Suppressor macrophage (primary cell): ENCODE measurements at places on chromosomes 16 and 17.
A peak's percentile ranks its signal among the peaks of the same experiment; 100 is the strongest.

- DNase-seq, result peak; percentile 94
These were observed 26.4 kb downstream of the USP10 start for GRCh38 chr16:84726079-84726668.

GRCh38 chr16:87297918-87298631 lies 19.1 kb downstream of the C16orf95 start:
- DNase-seq, result peak; percentile 57

DNA sequence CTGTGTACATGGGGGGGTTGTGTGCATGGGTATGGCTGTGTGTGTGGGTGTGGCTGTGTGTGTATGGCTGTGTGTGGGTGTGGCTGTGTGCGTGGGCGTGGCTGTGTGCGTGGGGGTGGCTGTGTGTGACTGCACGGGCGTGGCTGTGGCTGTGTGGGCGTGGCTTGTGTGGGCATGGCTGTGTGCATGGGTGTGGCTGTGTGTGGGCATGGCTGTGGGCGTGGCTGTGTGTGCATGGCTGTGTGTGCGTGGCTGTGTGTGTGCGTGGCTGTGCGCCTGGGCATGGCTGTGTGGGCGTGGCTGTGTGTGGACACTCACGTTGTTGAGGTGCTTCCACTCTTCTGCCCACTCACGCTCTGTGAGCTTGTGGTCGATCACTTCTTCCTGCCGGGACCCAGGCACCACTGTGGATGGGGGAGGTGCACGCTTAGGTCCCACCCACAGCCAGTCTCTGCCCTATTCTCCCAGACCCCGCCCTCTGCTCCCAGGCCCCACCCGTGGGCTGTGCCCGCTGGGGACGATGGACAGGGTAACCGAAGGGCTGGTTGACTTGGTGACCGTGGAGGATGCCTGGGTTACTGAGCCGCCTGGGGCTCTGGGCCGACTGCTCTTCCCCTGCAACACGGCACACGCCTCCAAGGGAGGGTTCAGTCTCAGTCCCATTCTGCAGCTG lies 16.0 kb upstream of the PABPN1L start:
- DNase-seq, result no peak

- DNase-seq, result peak; percentile 4
These were observed 55.3 kb downstream of the CLUH start for GRCh38 chr17:2656283-2656682.

- peak; percentile 67 for DNase-seq
These were observed 572 bp downstream of the PSMB6 start for GRCh38 chr17:4796552-4796920.

GRCh38 chr17:31597646-31598398 lies 206.3 kb downstream of the RAB11FIP4 start:
- DNase-seq, result no peak

DNA sequence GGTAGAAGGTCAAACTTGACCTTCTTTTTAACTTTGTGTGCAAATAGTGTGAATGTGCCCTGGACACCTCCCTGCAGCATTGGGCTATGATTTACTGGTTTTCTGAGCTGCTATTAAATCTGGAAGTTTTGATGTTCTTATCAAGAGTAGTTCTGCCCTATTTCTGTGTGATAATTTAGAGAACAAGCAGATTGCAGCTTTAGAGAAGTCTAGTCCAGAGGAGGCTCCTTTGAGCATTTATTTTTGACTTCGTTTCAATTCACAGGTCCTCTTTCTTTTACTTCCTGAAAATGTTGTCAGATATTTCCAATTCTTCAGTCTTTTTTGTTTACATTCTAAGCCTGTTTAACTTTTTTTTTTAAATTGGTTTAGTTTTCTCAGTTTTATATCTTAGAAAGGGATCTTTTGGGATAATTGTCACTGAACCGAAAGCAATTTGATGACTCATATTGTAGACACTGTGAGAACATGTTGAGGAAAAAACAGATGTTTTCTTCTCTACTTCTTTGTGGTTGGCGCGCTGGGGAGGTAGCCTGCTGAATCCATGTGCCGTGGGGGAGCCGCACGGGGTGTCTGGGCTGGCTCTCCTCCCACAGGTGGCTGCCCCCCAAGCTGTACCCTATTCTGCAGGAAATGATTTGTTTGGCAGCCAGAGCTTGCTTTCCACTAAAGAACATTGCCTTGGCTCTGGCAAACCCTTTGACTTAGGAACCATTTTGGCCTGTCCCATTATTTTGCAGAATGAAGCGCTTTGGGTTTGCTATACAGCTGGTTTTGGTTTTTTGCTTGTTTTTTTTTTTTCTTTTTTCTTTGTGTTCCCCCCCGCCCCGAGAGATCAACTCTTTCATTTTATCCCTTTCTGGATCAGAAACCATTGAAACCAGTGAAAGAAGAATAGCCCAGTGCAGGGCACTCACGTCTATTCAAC lies 53.4 kb downstream of the MFSD11 start:
- peak; percentile 57 for DNase-seq

DNA sequence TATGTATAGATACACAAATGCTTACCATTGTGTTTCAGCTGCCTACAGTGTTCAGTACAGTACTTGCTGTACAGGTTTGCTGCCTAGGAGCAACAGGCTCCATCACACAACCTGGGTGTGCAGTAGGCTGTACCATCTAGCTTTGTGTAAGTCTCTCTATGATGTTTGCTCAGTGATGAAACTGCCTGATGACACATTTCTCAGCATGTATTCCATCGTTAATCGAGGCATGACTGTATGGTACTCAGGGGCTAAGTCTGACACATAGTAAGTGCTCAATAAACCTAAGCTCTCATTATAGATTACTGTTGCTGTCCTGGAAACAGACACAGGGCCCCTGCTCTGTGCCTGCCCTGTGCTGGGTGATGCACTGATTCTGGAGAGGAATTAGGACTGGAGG lies 18.1 kb downstream of the KCNJ12 start:
- no peak for DNase-seq

GRCh38 chr17:6046931-6047330 lies 23.2 kb upstream of the WSCD1 start:
- DNase-seq, result no peak

DNA sequence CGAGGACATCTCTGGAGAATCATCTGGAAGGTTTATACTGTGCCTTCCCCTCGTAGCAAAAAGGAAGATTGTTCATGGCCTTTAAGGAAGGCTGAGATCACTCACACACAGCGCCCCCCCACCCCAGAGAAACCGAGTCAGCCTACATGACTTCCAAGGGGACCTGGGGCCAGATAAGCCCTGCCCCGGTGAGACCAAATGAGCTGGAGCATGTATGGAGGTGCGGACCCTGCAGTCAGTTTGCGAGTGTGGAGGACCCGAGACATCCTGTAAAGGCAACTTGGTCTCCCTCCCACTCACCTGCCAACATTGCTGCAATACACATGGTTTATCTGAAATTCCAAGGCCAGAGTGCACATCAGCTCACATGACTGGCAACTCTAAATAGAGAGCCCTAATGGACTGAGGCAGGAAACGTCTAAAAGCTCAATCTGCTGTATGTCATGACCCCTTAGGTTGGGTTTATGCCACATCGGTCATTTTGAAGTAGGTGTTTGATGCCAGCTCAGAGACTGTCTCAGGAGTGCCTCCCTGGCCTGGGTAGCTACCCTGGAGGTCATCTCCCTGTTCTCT lies 233.6 kb downstream of the CPPED1 start:
- no peak for DNase-seq

GRCh38 chr17:80882323-80882722 lies 109.3 kb upstream of the CHMP6 start:
- DNase-seq, result no peak

- no peak for DNase-seq
These were observed 26.1 kb upstream of the TAC4 start for GRCh38 chr17:49873926-49874325.

DNA sequence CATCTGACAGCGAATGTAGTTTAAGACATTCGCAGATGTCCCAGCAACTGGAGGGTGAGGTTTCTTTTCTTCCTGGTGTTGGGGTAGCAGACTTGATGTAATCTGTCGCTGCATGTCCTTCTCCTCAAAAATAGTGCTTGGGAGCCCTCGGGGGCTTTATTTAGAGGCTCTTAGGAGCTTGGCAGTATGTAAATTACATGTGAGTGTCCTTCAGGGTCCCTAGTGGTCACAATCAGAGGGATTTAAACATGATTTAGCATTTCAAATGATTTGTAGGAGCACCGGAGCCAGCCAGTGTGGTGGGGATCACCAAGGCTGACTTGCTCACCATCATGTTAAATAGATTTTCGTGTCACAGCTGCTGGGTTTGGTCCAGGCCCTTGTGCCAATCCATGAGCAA lies 8.8 kb upstream of the SALL1 start:
- no peak for DNase-seq

DNA sequence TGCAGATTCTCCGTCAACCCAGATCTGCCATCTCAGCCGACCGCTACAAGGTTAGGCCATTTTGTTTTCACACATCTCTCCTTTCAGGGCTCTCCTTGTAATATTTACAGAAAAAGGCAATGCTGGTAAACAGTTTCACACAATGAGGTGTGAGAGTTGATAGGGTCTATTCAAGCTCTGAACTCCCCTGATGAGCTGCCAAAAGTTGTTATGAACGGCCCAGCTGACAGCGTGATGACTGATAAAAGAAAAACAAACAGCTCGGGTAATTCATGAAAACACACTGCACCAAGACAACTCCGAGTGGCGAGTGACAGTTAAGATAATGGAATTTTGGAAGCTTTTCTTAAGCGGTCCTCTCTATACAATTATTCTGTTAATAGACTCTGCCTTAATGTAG lies 68.1 kb upstream of the IRX5 start:
- DNase-seq, result no peak

- DNase-seq, result no peak
These were observed 2.9 kb downstream of the KRT39 start for GRCh38 chr17:40963838-40964237.

- peak; percentile 53 for DNase-seq
These were observed 10.0 kb downstream of the BAIAP2 start for GRCh38 chr17:81044764-81045589.

GRCh38 chr17:54948380-54948779 lies 20.1 kb downstream of the COX11 start:
- no peak for DNase-seq

DNA sequence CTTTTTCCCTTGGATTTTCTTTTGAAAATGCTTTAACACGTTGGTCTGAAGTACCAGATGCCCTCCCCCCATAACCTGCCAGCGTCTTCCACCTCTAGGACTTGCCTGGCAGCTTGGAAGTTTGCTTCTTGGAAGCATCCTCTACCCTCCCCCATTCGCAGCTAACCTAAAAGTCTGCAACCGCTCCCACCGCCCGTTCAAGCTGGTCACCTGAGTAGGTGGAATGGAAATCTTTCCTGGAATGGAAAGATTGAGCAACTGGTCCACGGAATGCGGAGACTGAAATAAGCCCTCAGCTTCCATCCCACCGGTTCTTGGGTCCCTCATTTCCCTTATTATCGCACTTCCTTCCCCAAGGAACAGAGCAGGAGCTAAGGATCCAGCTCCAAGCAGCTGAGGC lies 31.4 kb downstream of the HS3ST3B1 start:
- DNase-seq, result no peak

- no peak for DNase-seq
These were observed 28.4 kb upstream of the WFIKKN2 start for GRCh38 chr17:50807009-50807408.

- no peak for DNase-seq
These were observed 1.8 kb downstream of the CCL22 start for GRCh38 chr16:57360321-57360935.

DNA sequence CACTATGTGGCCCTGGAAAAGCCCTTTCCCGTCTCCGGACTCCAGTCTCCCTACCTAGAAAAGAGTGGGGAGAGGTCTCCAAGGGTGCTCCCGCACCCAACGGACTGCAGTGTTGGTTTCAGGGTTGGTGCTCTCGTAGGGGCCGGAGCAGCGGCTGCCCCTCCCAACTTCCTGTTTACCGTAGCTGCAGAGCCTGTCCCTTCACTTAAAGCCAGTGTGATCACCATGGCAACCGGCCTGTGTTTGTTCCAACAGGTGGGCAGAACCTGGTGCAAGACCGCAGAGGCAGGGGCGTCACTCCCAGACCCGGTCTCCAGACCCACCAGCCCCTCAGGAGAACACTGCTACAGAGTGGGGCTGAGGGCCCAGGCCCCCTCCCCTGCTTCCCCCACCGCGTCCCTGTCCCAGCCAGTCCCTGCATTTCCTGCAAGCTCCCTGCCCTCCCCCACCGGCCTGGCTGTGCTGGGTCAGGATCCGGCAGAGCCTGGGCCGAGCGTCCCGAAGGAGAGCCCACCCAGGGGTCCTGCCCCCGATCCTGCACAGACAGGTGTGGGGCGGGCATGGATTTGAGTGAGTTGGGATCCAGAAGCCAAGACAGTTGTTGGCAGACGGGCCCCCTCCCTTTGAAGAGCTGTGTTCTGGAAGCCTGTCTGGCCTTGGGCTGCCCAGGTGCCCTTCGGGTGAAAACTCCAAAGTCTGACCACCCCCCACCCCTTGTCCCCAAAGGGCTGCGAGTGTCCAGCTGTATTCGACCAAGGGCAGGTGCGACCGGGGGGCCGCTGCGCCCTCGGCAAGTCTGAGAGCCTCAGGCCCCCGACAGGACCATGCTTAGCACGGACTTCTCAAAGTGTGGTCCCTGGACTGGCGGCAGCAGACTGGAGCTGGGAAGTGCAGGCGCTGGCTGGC lies 1.5 kb upstream of the BAIAP3 start:
- peak; percentile 50 for DNase-seq

GRCh38 chr17:72518753-72519597 lies 398.2 kb downstream of the SOX9 start:
- no peak for DNase-seq

GRCh38 chr16:75308011-75308410 lies 56.6 kb upstream of the BCAR1 start:
- DNase-seq, result no peak

DNA sequence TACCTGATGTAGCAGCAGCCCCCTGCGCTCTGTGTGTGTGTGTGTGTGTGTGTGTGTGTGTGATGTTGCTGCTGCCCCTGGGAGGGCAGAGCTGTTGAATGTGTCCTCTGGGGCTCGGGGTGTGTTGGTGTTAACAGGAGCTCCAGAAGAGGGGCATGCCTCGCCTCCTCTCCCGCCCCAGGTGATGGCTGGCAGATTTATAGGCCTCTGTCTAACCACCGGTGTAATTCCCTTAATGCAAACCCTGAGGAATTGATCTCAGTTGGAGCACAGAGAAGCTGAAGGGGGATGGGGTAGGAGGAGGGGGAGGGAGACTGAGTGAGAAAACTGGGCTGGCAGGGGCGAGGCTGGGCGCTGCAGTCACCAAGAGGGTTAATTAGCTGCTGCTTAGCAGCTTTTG lies 10.0 kb downstream of the CACNA1G start:
- no peak for DNase-seq

DNA sequence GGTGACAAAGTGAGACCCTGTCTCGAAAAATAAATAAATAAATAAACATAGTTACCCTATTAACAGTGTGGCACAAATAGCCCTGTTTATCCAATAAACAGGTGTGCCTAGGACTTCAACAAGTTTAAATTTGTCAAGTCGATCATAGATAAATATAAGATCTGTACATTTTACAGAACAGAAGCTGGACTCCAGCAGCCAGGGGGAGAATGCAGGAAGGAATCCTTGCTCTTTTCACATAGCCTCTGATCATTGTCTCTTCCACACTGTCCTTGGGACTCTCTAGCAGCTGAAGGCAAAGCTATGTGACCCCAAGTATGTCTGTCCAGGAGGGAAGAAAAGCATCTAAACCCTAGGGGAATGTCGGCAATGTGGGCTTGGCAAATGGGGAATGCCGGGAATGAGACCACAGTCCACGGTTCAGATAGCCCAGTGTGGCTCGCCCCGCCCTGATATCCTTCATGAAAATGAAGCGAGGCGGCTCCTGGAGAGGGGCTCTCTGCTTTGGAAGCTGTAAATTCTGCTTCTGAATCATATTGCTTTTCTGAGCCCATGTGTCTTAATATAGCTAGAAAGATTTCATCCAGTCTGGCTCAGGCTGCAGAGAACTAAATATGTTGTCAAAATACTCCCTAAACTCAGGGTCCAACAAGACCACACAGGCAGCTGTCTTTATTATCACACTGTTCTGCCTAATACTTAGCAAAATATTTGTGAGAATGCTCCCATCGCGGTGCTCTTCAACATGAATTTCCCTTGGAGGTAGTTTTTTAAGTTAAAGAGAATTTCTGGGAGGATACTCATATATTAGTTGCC lies 24.9 kb upstream of the GRB2 start:
- no peak for DNase-seq
